ENCODE measurements at places on chromosomes 3 and 15.

DNA sequence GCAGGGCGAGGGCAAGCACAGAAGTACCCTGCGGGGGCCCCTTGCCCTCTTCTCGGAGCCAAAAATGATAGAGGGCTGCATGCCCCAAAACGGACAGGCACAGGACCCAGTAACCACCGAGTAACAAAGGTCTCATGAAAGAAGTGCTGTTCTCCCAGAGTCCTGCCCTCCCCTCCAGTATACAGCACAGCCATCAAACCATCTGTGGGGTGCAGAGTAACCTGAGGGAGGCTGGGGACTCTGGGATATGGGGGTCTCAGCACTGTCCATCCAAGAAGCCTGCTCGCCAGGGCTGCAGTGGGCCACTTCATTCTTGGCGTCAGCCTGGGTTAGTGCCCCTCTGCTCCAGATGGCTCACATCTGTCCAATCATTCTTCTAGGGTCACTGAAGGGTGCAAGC lies 6.1 kb downstream of the ULK3 start:
- no peak for DNase-seq

GRCh38 chr3:188332085-188332484 lies 178.1 kb downstream of the LPP start:
- no peak for DNase-seq

DNA sequence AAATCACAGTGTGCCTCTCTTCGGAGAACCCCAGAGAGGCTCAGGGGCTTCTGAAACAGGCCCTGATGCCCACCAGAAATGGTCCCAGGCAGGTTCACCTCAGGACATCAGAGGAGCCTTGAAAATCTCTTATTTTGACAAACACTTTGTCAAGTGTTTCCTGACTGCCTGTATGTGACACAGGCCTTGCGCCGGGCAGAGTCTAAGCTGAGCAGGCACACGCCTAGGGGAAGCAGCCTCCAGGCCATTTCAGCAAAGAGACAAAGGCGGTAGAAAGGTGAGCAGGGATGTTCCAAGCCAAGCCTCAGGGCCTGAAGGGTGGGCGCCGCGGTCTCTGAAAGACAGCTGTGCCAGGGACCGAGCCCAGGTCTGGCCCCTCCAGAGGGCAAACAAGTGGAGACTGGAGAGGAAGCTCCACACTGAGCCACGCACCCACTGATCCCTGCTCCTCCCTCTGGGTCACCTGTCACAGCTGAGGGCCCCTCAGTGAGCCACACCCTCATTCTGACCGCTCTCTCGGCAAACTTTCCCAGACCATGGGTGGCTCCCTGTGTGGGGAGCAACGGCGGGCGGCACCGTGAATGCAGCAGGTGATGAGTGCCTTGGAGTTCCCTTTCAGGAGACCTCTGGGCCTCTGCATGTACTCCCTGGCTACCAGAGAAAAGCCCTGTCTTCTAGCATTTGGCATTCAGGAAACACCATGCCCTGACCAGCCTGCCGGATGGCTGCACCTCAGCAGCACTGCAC lies 136.1 kb downstream of the ADAMTS17 start:
- no peak for DNase-seq

DNA sequence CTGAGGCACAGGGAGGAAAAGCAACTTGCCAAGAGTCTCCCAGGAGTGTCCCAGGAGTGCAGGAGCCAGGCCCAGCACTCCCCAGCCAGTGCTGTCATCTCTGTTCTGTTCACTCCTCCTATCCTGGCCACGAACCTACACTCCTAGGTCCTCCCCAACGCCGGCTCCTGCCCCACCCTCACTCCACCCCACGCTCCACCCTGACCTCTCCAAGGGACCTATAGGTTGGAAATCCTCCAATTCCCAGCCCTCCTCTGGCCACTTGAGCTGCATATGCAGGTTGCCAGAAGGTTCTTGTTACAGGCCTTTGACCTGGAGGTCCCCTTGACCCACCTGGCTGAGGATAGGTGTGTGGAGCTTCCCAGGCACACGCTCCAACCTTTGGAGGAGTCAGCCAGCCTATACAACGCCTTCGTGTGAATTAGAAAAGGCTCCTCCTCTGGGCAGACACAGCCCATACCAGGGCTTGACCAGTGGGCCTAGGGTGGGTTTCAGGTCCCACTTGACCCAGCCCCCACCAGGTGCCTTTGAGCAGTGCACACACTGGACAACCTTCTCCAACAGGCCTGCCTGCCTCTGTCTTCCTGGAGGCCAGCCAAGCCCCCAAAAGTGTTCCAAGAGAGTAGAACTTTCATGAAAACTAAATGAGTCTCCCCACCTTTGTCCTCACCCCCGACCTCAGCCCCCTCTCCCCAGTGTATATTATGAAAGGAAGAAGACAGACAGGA lies 167.2 kb upstream of the TLE3 start:
- no peak for DNase-seq

DNA sequence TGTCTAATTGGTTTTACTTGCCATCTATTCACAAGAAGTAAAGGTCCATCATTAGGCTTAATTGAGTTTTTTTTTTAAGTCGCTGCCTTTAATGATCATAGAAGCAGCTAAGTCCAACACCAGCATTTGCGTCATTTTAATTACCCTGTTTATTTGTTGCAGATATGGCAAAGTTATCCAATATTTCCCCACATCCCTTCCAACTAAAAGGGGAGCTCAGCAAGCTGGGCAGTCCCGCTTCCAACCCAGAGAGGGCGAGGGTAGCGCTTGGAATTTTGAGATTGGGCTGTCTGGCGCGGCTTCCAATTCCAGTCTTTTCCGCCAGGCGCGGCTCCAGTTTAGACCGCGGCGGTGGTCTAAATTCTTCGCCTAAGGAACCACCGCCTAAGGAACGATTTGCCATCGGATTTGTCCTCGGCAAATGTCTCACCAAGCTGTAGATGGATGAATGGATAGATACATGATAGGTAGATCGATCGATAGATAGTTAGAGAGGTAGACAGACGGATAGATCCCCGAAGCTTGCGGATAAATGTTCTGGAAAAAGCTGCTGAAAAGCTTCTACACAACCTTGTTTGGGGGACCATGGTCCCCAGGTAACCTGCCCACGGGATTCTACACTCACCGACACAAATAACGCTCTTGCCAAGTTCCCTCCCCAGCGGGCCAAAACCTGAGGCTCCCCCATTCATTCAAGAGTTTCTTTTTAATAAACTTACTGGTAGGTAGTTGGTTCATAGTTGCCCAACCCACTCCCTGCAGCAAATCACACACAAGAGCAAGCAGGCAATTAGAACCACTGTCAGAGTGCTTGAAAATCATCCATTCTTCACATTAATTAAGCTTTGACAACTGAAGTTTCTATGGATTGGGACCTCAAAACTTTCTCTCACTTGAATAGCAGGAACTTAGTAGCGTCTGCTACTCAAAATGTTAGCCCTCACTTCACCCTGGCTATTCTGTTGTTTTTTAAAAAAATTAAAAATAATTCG lies 49.1 kb downstream of the ZIC4 start:
- DNase-seq: no peak

- DNase-seq: no peak
These were observed 342.0 kb upstream of the CTDSPL start for GRCh38 chr3:37519661-37520060.

DNA sequence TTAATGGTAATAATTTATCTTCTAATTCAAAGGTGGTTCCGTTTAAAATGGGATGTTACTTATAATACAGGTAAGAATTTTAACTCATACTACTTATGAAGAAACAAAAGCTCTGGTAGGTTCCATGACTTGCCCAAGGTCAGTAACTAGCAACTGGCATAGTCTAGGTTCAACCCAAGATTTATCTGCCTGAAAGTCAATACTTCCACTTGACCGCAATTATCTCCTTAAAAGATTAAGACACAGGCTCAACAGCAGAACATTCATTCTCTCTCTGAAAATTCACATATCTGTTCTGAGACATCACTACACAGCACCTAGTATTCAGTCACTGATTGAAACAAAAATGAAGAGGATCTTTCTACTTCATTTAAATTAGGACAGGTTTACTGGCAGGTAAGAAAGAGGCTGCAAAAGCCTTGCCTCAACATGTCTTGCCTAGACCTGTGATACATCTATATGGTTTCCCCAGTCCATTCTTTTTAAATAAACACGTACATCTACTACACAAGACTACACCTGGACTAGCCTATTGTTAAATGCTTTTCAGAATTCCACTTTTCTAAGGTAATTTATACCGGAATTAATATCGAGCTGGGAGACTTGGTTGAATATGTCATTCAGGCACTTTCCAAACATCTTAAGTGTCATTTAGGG lies 1.2 kb downstream of the CSNK1G1 start:
- DNase-seq: no peak

DNA sequence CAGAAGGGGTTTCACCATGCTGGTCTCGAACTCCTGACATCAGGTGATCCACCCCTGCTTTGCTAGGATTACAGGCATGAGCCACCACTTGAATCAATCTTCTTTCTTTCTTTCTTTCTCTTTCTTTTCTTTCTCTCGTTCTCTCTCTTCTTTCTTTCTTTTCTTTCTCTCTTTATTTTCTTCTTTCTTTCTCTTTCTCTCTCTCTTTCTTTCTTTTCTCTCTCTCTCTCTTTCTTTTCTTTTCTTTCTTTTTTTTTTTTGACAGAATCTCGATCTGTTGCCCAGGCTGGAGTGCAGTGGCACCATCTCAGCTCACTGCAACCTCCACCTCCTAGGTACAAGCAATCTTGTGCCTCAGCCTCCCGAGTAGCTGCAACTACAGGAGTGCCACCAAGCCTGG lies 37.9 kb upstream of the PIK3CB start:
- DNase-seq: no peak

- no peak for DNase-seq
These were observed 1375.4 kb downstream of the NSUN3 start for GRCh38 chr3:95438274-95438673.

- DNase-seq: no peak
These were observed 77.4 kb downstream of the RBPMS2 start for GRCh38 chr15:64697911-64698369.

All from T-helper 17 cell (primary cell).